ENCODE measurements at places on chromosomes 11 and 22.

DNA sequence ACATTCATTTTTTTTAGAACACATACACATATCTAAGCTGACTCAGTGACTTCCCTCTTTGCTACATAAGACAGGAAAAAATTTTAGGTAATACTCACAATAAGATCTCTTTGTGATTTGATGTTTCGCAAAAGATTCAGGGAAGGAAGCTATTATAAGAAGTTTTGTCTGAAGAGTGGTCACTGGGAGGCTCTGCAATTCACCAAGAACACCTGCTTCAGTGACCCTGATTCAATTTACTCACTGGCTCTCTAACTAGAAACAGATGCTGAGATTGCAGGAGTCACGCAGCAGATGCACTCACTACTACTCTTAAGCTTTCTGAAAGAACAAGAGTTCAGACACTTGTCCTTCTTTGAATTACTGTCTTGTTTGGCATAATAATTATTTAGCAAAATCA, 193.6 kb upstream of the DDI1 start:
- DNase-seq = no peak

- no peak for DNase-seq
Observed at GRCh38 chr22:37641561-37641949, 2.1 kb downstream of the SH3BP1 start.

DNA sequence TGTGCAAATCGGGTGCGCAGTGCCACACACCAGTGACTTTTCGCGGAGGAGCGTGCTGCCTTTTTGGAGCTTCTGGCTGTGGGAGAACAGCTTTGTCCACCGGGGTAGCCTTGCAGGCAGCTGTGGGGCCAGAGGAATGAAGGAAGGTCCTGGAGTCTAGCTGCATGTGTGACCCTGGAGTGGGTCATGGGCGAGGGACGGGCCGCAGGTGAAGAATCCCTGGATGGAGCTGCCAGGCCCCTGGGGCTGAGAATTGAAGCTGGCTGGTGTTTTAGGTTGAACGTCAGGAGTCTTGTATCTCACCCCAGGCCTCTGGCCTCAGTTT, 8.6 kb downstream of the CCND1 start:
- no peak for DNase-seq

DNA sequence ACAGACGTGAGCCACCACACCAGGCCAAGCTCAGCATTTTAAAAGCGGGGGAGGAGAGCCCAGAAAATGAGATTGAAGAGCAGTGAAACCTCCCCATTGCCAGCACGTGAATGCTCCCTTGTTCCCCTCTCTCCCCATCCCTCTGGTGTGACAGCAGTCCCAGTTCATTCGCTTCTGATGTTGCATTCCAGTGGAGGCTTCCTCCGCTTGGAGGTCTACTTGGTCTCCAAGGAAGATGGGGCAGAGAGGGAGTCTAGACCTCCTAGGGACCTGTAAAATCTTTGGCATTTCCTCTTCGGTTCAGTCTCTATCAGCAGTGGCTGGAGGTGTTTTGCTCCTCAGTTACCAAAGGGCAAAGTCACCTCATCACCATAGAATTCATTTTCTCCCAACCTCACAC, 30.2 kb upstream of the EP300 start:
- DNase-seq = no peak

GRCh38 chr11:85823816-85824215, 12.9 kb upstream of the SYTL2 start:
- no peak for DNase-seq

DNA sequence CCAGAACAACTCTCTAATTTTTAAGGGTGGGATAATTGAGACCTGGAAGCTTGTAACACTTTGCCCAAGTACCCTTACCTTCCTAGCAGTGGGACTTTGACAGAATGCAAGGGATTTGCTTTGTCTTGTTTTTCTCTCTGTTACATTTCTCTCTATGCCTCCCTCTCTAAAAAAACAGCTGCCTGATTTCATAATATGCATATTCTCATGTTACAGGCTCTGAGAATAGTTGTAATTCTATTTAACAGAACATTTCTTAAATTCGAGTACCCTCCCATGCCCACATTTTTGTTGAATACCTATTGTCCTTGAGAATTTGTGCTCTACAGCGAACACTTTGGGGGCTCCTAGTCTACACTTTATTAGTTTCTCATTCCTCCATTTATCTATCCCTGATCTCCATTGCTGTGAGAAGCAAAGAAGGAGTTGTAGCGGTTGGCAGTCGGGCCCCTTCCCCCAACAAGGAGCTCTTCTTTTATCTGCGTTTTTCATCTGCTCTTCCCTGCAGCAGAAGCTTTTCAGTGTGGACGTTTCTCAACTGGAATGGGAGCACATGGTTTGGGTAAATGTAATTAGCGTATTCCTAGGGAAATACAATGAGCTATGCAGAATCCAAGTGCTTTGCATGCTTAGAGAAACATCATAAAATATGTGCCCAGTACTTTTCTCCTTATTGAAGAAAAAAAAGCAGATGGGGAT, 117.7 kb upstream of the CCDC90B start:
- DNase-seq = no peak

DNA sequence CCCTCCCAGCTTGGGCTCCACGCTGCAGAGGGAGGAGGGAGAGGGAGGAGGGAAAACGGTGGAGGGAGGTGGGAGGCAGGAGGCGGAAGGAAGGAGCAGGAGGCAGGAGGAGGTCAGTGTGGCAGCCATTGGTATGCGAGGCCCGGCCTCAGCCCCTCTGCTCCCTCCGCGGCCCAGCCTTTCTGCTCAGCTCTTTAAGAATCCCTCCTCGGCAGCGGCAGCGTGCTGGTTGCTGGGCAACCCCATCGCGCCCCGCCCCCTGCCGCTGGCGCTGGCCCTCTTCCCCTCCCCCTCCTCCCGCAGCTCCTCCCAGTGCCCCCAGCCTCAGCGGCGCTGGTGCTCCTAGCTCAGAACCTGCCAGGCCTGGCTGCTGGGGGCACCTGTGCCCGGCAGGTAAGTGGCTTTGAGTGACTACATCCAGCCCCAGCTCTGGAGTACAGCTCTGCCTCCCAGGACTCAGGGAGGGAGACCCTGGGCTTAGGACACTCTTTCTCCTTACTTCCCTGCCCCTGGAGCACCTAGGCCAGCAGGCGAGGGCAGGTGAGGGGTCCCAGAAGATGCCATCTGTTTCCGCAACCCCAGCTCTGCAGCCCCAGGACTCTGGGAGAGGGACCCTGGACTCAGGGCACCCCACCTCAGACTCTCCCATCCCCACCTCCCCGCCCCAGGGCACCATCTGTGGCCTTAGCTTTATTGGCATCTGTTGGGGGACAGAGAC, 7.2 kb upstream of the FLRT1 start:
- DNase-seq = no peak

- no peak for DNase-seq
Observed at GRCh38 chr22:46748908-46749675, 11.0 kb upstream of the CERK start.

- DNase-seq = no peak
Observed at GRCh38 chr11:33835143-33835878, 56.6 kb downstream of the LMO2 start.

DNA sequence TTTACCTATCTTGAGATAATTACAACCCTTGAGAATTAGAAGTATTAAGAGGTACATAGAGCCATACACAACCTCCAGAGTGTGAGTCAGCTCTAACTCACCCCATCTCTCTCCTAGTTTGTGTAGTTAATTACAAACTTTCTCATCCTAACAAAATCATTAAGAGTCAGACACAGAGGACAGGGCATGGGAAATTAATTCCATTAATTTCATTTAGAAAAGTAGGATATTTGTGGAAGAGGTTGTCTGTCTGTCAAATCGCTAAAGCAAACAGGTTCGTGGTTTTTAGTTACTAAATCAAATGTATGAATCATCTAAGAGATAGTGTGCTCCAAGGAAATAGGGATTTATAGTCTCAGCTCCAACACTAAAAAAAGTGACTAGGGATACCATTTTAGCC, 1261.4 kb upstream of the TENM4 start:
- DNase-seq = no peak

DNA sequence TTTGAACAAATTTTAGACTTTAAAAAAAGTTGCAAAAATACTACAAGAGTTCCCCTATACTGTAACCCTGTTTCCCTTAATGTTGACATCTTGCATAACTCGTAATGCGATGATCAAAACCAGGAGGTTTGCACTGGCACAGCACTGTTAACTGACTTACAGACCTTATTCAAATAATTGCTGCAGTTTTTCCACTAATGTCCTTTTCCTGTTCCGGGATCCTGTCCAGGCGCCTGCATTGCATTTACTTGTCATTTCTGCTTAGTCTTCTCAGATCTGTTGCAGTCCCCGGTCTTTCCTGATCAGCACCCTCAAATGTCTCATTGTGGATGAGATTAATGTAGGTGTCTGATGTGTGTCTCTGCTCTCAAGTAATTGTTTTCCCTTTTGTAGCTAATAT, 32.0 kb downstream of the APLP2 start:
- DNase-seq = no peak

GRCh38 chr22:22753526-22754267, 109.3 kb downstream of the GGTLC2 start:
- DNase-seq = no peak

DNA sequence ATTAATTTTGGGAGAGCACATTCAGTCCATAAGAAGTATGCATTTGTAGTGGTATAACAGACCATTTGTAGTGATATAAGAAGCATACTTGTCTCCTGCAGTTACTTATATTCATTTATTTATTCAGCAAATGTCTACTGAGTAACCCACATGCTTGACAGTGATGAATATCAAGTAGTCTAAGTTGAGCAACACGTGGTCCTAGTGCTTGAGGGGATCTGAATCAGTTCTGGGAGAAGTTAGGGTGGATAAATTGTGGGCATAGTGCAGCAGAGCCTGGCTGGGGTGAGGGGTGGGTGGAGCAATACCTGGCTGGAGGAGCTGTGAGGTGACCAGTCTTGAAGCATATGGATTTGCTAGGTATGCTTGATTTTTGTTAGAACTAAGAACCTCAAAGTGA, 24.3 kb downstream of the STX3 start:
- no peak for DNase-seq

- DNase-seq = no peak
Observed at GRCh38 chr11:7677071-7677470, 3.8 kb upstream of the CYB5R2 start.

DNA sequence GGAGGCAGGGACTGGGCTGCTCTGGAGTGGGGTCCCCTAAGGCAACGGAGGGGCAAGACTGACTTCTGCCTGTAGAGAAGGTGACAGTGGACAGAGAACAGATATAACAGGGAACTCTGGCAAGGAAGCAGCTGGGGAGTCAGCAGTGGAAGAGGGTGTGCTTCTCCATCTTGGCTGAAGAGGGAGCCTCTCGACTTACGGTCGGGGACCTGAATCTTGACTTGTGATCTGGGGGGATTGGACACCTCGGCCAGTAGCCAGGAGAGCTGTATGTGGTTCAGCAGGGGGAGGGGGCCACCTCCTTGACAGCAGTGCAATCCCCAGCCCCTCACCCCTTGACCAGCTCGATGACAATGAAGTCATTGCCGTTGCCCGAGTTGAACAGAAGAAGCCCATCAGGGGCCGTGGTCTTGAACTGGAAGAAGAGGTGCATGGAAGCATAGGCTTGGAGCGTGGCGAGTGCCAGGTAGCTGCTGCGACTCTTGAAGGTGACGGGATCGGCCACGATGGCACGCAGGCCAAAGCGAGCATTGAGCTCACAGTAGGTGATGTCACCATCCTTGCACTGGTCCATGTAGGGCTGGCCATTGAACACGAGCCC, 60.0 kb downstream of the SLC22A12 start:
- DNase-seq = no peak

DNA sequence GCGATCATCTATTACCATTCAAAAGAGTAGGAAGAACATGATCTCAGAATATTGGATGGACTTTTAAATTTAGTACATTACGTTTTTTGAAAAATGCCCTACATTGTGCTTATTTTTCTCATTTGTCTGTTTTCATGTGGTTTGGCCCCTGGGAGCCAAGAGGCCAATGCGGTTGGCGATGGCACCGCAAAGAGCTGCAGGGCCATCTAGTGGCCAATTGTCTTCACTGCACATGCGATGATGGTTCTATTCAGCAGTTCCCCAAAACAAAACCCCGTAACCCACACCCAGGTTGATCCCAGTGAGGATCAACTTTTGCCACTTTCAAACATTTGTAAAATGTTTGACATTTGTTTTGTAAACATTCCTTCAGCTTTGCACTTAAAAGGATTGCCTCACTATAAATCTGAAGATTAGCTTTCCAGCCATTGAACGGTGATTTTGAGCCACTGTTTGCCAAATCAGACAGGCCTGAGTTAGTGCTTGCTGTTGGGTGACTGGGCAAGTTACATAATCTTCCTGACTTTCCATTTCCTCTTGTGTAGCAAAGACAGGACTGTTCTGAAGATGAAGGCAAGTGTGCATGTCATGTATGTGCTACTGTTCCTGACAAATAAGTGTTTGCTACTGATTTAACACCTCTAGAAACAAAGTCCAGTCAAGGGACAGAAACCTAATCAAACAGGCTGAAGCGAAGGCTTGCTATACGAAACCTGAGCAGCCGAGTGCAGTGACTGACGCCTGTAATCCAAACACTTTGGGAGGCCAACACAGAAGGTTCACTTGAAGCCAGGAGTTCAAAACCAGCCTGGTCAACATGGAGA, 29.2 kb upstream of the XBP1 start:
- DNase-seq = no peak

DNA sequence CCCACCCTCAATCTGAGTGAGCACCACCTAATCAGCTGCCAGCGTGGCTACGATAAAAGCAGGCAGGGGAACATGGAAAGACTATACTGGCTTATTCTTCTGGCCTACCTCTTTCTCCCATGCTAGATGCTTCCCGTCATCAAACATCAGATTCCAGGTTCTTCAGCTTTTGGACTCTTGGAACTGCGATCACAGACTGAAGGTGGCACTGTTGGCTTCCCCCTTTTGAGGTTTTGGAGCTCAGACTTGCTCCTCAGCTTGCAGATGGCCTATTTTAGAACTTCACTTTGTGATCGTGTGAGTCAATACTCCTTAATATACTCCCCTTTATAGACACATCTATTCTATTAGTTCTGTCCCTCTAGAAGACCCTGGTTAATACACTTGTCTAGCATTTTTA, 543.7 kb upstream of the RAG2 start:
- no peak for DNase-seq
